Right renal cortex interstitium (tissue), 3 donors: ENCODE measurements at places on chromosomes 2 and 18. TPM values are rescaled to one million over a fixed set of nuclear protein-coding genes. Genes with fewer than 3 reads are reported as not detected.

The FEV gene
- 0.10 TPM for polyA plus RNA-seq

- no peak for DNase-seq
These were observed 266.3 kb downstream of the TWIST2 start for GRCh38 chr2:239114119-239114581.

The CLEC4F gene
- 0.08 TPM for polyA plus RNA-seq

- no peak for DNase-seq
These were observed 11.2 kb downstream of the GAREM2 start for GRCh38 chr2:26184121-26184520.

The SUPT7L gene
- 57.4 TPM for polyA plus RNA-seq
